ENCODE measurements at places on chromosomes 2 and 18.

GRCh38 chr18:36634573-36635216 lies 194.1 kb downstream of the TPGS2 start:
- DNase-seq = no peak

DNA sequence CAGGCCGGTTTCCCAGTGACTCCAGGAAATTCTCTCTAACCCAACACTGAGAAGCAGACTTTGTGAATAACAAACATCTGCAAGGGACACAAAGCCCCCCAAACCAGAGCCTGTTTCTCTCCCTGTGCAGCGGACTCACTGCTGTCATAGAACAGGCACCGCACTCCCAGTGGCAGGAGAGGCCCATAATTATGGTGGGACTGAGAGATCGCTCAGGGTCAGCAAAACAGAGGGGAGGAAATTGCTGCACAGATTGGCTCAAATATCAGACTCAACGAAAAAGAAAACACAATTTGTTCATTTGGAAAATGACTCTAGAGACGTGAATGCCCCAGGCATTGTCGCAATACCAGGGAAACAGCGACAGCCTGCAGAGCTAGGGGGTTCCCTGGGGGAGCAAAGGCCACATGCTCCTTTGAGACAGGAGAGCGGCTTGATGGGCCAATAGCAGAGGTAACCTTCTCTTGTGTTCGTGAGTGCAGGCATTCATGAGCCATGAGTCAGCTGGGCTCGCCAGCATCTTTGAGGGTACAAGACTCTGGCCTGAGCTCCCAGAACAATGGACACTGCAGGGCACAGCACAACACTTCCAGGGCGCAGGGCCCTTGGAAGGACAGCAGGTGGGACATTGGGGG lies 143.3 kb upstream of the KLHL29 start:
- no peak for DNase-seq

GRCh38 chr2:224908818-224909217 lies 133.4 kb downstream of the DOCK10 start:
- DNase-seq = no peak

- DNase-seq = no peak
Measured at GRCh38 chr2:233828546-233829192, 25.7 kb downstream of the HJURP start.

DNA sequence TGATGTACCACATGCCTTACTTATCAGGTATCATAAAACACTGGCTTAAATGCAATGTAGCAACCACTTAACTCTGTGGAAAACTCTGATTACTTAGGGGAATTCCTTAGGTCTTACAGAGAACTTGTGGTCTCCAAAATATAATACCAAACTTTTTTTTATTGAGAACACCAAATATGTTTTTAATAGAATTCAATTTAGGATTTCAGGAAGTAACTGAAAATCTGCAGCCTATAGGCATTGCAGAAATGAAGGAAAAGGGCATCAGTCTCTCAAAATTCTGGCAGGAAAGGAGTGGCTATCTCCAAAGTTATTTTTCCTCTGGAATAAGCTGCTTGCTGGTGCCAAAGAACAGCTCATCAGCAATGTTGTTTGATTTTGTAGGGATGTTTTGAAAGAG lies 105.3 kb upstream of the UGP2 start:
- DNase-seq = no peak

DNA sequence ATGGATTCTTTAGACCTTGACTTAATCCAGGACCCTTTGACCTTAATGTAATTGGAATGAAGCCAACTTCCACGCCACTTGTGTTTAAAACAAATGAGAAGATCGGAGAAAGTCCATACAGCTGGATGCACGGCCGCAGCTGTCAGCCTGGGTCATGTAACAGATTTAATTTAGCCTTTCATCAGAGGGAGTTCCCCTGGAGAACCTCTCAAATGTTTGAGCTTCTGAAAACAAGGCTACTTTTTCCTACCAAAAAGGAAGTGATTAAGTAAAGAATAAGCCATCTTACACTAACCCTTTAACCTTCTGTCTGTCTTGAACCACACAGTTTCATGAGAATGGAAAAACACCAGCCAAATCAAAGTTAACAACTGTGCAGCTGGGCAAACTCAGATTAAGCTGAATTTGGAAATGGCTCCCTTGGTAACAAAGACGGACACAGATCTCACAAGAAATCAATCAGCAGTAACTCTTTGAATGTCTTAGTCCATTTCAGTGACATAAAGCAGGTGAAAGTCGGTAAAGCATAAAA lies 103.6 kb downstream of the DOCK10 start:
- peak; percentile 50 for DNase-seq

DNA sequence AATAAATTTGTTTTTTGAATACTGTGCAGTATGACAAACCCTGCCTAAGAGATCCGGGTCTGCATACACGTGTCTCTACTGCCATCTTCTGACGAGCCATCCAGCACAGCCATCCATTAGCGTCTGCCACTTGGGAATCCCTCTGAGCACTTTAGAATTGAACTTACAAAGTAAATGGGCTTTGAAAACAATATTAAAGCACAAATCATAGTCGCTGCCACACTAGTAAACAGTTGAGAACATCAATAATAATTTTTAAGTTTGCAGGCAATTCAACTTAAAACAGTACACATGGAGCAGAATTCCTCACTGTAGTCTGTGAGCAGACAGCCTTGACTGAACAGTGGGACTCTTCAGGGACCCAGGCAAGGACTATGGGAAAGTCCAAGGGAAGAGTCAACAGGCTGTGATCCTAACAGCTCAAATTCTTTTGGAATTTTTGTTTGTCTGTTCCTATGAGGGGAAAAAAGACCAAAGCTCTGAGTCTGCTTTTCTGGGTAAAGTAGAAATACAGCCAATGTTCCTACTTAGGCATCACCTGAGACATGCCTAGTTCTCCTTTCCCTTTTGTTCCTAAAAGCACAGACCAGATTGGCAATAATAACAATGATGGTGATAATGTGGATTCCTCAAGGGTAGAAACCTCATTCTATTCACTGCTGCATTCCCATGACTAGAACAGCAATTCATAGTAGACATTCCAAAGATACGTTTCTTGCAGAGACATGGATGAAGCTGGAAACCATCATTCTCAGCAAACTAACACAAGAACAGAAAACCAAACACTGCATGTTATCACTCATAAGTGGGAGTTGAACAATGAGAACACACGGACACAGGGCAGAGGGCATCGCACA lies 92.9 kb downstream of the MREG start:
- peak; percentile 47 for DNase-seq

GRCh38 chr2:184562532-184562931 lies 35.8 kb upstream of the ZNF804A start:
- no peak for DNase-seq

GRCh38 chr2:211216221-211216620 lies 659.8 kb downstream of the CPS1 start:
- no peak for DNase-seq

DNA sequence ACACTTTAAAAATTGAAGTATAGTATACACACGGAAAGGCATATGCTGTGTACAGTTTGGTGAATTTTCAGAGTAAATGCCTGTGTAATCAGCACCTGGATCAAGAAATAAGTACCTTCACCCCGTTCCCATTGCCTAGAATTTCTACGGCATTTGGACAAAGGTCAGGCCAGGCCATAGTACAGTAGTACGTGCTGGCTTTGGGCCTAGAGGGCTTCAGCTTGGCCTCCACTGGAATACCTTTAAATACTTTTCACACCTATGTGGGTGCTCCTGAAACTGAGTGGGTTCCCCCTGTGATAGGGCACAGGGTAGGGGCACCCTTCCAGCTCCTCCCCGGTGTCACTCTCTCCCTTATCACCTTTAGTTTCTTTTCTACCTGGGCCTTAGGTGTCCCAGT lies 26.5 kb downstream of the TET3 start:
- DNase-seq = no peak

GRCh38 chr18:22702806-22703205 lies 230.3 kb upstream of the RBBP8 start:
- DNase-seq = no peak

GRCh38 chr18:69518989-69519388 lies 118.3 kb downstream of the DOK6 start:
- DNase-seq = no peak

DNA sequence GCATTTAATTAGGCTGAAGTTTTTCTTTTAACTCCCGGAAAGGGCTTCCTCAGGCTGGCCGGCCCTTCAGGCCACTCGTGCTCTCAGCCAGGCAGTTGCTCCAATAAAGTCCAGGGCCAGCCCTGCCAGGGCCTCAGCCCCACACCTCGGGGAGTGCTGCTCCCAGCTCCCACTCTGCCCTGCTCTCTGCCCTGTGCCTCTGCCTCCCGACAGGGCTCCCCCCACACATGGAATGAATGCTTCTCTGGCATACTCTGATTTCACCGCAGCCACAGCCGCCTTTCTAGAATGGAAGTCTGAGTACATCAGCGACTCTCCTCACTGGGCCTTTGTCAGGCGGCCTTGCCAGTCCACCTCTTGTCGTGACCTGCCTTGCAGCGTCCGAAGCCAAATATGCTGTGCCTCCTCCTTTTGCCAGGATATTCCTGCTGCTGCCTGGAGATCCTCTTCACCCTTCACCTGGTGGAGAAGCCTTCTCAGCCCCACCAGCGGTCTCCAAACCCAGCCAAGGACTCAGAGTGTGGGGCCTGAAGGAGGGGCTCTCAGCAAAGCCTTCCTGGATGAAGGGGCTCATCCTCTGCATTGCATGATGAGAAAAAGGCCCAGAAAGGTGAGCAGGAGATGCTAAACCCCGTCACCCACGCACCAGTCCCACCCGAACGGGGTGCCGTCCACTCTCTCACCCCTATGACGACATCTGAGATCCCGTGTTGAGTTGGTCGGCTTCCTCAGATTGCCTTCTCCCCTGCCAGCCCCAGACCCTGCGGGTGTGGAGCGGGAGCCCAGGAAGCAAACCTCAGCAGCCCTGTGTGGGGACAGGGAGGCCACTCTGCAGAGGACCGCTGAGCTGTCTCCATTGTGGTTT lies 472.7 kb upstream of the HS6ST1 start:
- no peak for DNase-seq

GRCh38 chr2:239602290-239603282 lies 201.8 kb upstream of the HDAC4 start:
- DNase-seq = no peak

GRCh38 chr2:67399831-67400489 lies 2.8 kb downstream of the ETAA1 start:
- DNase-seq = no peak

GRCh38 chr18:79560861-79561210 lies 118.8 kb upstream of the CTDP1 start:
- no peak for DNase-seq

DNA sequence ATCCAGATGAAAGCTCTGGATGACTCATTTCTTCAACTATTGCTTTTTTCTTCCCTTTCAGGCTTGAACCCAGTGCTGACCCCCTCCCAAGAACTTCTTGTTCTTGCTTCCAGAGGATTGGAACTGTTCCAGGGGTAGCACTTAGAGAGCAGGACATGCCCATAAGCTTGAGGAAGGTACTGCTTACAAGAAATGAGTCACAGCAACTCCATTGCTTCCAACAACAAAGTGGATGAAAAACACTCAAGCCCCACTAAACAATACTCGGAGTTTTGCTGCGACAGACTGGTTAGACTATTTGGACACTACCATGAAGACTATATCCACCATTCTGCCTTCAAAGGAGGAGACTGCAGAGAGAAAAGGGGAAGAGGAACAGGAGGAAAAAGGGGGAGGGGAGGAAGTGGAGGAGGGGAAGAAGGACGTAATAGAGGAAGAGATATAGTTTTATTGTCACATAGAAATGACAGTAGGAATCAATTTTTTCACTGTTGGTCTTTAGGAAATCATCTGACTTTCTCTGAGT lies 1.6 kb upstream of the EPC2 start:
- DNase-seq = no peak

DNA sequence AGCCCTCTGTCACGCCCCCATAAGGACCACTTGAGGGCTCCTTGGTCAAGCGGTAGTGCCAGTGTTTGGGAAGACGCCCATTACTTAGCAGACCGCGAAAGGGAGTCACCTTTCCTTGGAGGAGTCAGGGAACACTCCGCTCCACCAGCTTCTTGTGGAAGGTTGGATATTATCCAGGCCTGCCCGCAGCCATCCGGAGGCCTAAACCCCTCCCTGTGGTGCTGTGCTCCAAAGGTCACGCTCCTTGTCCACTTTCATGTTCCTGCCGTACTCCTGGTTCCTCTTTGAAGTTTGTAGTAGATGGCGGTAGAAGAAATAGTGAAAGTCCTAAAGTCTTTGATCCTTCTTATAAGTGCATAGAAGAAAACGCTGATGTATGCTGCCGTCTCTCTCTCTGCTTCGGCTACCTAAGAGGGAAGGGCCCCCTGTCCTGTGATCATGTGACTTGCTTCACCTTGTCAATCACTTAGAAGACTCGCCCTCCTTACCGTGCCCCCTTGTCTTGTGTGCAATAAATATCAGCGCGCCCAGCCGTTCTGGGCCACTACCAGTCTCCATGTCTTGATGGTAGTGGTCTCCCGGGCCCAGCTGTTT lies 1.7 kb upstream of the CATIP start:
- no peak for DNase-seq

DNA sequence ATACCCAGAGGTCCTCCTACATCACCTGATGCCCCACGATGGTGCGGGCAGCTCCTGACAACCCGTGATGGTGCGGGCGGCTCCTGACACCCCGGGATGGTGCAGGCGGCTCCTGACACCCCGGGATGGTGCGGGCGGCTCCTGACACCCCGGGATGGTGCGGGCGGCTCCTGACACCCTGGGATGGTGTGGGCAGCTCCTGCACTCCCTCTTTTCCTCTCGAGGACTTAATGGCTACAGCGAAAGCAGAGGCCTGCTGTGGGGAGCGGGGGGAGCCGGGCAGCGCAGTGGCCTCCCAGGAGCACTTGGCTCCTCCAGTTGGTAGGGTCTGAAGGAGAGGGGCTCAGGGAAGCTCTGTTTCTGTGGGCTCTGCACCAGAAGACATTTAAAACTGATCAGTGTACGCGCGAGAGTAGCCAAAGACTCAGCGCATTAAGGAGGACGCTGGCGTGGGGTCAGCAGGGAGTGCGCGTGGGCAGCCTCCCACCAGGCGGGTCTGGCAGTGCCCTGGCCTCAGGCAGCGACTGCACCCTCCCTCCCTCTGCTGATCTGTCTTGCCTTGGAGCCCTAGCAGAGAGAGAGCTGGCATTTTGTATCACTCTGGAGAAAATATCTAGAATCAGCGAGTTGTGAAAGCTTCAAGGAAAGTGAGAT lies 464.5 kb upstream of the MYT1L start:
- no peak for DNase-seq

DNA sequence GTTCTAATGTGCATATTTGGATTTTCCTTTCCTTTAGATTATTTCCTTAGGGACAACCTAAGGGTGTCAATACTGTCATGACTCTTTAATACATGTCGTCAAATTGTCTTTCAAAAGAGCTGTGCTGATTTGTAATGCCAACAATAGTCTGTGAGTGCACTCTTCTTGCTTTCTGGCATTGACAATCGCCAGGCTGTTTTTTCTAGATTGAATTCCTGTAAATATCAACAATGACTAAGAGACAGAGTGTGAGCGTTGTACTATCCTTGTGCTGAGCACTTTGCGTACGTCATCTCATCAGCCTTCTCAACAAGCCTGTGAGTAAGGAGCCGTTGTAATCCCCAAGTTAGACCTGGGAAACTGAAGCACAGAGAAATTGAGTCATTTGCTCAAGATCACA lies 96.0 kb downstream of the ACOXL start:
- no peak for DNase-seq

DNA sequence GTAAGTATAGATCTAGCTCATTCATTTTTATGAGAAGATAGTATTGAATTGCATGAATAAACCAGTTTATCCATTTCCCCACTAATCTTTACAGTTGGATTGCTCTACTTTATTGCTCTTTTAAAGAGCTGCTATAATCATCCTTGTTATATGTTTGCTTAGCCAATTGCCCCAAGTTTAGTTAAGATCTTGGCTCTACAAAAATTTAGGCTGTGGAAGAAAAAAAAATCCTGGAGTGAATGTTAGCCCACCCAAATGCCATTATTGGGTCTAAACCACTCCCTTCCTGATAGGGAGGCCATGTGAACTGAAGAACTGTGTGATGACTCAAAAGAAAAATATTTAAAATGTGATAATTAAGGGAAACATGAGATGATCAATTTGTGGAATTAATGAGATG lies 2.9 kb downstream of the ALS2 start:
- no peak for DNase-seq

All from activated naive CD8-positive, alpha-beta T cell treated with anti-CD3 and anti-CD28 coated beads for 36 hours (primary cell).